Activated CD4-positive, alpha-beta T cell treated with anti-CD3 and anti-CD28 coated beads, Interleukin-2, Interleukin-4, amounts not matched to agents 100 ng/mL and 50 ng/mL, durations not matched to agents 16 hours and 8 hours (primary cell): ENCODE measurements at places on chromosomes 5 and 9.

DNA sequence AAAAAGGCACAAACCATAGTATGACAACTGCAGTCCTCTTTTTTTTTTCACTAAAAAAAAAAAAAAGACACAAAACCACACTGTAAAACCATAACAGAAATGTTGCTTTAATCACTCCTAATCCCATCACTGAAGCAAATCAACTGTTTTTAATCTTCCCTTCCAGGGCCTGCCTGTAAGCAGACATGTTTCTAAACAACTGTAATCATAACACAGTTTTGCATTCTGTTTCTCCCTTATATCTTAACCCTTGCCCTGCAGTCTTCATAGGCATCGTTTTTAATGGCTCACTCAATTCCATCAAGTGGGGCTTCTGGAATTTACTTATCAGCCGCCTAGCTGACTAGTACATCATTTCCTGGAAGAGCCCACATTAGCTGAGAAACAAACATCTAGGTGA, 111.0 kb upstream of the SLC25A48 start:
- DNase-seq, result no peak

DNA sequence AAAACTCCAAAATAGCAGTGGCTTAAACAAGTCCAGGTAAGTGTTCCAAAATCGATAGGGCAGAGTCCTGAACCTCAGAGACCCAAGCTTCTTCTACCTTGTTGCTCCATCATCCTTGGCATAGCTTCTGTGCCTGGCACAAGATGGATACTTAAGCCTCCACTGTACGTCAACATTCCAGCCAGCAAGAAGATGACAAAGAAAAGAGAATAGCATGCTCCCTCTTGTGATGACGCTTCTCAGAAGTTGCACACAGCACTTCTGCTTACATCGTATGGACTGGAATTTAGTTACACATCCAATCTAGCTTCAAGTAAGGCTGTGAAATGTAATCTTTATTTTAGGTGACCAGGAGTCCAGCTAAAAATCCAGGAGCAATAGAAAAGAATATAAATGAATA, 227.4 kb downstream of the ESM1 start:
- DNase-seq, result no peak

DNA sequence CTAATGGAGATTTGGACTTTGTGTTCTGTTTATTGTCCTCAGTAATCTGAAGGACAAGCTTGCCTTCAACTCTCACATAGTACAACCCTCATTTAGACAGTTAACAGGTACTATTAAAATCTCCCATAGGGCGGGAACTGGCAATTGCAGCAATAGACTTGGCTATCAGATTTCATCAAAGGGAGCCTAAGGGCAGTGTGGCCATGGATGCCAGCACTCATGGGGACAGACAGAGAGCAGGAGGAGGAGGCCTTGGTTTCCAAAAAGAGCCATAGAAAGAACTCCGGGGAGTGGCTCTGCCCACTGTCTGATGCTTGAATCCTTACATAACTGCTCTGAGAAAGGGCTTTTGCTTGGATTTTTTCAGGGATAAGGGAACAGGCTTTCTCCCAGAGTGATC, 6.8 kb downstream of the SLC36A1 start:
- no peak for DNase-seq

GRCh38 chr5:144133050-144133633, 37.3 kb downstream of the YIPF5 start:
- DNase-seq, result no peak

DNA sequence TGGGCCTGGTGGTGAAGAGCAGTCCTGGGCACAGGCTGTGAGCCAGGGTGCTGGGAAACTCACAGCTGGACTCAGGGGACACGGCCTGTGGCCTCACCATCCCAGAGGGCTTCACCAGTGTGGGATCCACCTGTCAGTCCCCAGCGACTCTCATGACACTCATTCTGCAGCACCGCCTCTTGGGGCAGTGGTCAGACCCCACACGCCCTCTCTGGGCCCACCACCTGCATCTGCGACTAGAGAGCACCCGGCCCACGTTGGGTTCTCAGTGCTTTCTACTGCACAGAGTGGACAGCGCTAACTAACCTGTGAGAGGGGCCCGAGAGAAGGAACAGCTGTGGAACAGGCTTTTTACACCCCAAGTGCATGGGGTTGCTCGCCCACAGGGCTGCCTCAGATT, 45.8 kb upstream of the GARNL3 start:
- DNase-seq, result no peak

- no peak for DNase-seq
Observed at GRCh38 chr9:93345643-93346230, 105.7 kb upstream of the FAM120A start.

DNA sequence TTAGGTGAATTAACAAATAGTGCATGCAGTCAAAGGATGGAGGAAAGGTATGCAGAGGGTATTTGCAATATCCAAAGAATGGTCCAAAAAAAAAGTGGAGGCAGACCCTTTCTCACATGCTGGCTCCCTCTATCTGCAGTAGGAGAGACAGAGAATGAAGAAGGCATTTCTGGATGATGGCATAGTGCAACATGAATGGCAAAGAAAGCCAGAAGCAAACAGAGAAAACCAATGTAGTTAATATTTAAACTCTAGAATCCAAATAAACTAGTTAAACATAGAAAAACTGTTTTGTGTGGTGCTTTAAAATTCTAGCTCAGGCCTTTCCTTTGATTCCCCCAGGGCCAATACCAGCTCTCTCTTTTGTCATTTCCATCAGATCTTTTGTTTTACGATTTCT, 403.1 kb upstream of the WWC1 start:
- DNase-seq, result no peak

DNA sequence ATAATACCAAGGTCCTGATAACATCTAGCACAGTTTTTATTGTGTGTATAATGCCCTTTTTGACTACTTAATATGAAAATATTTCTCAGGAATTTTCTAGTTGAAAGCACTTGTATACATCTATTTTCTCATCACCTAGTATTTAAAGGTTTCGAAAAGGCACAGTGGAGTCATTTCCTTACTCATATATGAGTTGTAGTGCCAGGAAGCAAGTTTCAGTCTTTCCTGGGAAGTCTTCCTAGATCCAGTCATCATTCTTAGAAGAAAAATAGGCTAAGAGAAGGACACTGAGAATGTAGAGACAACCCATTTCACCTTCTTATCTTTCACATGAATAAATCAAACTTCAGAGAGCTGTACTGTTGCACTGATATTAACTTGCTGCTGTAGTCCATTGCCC, 70.2 kb downstream of the SLC25A46 start:
- DNase-seq, result no peak

DNA sequence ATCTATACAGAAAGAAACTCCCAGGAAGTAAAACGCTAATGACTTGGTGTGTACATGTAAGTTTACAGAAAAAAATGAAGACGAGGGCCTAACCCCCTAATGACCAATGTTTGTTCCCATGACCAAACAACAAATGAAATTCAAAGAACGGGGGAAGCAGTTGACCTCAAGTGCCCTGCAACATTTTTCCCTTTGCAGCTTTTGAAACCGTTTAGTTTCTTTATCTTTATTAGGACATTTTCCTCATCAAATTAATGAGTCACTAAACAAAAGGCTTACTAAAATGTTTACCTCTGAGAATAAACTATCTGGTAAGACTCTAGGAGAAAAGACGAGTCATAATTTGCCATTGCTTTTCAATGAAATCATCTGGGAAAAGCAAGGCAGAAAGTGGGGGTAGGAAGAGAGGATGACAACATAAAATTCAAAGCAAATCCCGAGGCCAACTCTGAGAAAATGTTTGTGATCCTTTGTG, 57.4 kb downstream of the LHFPL2 start:
- no peak for DNase-seq

DNA sequence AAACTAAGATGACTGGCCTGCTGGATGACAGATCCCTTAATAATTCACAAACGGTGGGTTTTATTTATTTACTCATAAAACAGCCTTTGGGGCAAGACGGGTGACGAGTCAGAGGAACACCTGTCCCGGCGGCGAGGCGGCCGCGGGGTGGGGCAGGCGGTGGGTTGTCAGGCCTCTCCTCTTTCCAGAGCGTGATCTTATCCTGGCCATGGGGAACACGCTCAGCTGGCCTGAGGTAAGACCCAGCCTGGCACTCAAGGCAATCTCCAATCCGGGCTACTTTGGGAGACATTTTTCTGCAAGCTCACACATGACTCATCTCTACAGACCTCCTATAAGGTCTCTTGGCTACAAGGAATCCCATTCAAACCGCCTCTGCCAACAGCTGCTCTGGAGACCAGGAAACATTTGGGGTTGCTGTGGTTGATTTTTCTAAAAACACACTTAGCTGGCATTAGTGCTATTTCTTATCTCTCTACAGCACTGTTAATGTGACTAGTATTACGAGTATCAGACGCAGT, 6.3 kb downstream of the RAPGEF1 start:
- DNase-seq, result peak; percentile 70

- no peak for DNase-seq
Observed at GRCh38 chr5:35371951-35372426, 141.7 kb upstream of the PRLR start.

DNA sequence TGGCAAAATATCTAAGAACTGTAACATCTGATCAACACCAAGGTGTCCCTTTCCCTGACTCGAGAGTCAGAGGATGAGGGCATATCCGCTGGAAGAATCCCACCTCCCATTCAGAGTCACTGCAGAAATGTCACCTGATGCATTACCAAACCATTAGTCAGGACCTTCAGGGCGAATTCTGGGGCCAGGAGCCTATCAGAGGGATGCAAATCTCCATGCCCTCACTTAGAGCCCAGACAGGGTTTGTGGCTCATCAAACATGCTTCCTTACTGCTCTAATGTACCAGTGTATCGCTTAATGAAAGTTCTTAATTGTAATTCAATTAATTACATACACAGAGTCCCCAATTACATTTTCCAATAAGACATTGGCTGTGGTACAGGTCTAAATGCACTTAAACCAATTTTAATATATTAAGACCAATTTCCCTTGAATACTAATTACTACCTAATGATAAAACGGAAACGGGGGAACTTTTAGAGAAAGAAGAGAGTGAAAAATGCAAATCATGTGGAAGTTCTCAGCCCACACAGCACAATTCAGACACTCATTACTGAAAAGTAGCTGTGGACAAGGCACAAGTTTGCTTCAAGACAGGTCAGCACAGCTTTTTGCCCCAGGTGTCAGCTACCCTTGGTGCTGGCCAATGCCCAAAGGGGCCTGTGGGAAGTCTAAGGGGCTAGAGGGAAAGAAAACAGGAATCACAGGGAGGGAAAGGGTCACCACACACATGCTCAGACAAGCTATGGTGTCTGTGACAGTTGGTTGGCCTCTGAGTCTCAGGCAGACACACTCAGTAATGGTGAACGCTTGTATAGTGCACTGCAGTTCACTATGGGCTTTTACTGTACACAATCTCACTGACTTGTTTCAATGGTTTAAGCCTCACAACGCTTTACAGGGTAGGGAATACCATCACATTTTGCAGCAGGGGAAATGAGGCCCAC, 211.6 kb downstream of the MAPKAP1 start:
- DNase-seq, result no peak

GRCh38 chr5:97102010-97102470, 40.4 kb downstream of the LIX1 start:
- no peak for DNase-seq

DNA sequence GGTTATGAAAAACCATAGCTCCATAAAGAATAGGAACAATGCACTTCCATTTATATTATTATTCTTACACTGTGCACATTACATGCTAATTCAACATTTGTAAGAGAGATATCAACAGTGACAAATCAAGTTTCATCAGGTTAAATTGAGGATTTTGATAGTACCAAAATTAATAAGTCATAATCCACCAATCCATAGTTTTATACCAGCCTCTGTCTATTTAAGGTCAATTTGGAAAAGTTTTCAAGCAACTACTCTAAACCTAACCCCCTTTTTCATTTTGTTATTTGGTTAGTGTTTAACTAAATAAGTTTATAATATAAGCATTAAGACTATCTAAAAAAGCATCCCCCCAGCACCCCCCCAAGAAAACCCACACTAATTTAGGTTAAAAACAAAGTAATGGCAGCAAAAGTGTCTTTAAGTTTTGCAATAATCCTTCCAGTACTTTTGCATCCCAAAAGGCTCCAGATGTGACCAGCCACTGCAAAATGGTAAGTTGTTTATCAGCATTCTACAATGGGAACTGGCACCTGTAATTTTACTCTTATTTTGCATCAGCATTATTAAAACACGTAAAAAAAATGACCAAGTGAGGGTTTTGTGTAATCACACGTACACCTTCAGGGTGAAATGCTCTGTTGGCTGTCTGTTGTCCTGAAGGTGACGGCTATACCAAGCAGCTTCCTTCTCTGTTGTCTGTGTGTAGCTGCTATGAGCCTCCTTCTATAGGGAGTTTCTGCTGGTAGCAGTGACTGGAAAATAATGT, 36.8 kb upstream of the SSBP2 start:
- DNase-seq, result no peak

- DNase-seq, result peak; percentile 15
Observed at GRCh38 chr5:142922223-142922952, 152.2 kb downstream of the ARHGAP26 start.

DNA sequence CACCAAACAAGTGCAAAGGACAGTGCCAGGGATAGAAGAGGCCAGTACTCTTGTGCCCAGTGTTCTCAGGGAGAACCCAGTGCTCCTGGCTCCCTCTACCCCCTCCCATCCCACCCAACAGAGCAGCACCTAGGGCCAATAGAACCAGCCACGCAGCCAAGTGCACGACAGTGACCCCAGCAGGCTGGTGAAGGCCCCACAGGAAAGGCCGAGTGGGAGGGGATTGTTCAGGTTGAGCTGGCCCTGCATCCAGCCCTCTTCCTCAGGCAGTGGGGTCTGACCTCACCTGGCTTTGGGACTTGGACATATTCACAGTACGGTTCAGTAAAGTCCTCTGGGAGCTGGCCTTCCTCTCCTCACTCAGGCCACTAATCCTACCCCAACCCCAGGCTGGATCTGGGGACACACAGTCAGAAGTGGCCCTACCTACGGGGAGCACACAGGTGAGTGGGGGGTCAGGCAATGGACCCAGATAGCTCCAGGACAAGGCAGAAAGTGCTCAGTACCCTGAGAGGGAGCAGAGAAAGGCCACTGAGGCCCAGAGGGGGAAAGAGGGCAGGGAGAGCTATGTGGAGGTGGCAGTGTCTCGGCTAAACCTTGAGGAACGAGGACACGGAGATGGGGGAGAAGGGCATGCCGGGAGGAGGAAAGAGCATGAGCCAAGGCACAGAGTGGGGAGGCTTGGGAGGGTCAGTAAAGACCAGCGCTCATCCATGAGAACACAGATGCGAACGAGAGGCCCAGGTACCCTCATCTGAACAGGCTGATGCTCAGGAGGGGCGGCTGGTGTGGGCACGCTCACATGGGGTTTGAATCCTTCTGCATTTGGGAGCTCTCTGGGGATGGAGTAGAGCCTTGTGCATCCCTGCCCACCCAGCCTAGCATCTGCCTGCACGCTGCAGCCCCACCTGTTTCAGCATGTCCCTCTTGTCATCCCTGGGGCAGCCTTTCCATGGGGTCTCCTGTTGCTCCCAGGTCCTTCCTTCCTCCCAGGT, 25.6 kb downstream of the POLR1E start:
- DNase-seq, result no peak

DNA sequence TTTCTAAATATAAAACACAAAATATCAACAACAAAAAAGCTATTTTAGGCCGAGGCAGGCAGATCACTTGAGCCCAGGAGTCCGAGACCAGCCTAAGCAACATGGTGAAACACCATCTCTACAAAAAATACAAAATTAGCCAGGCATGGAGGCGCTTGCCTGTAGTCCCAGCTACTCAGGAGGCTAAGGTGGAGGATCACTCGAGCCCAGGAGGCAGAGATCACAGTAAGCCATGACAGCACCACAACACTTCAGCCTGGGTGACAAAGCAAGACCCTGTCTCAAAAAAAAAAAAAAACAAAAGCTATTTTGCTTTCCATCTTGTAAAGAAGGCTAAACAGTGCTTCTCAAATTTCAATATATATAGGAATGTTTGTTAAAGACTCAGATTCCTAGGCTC, 11.3 kb downstream of the C5orf15 start:
- DNase-seq, result no peak
